ENCODE measurements at places on chromosomes 4 and X.

DNA sequence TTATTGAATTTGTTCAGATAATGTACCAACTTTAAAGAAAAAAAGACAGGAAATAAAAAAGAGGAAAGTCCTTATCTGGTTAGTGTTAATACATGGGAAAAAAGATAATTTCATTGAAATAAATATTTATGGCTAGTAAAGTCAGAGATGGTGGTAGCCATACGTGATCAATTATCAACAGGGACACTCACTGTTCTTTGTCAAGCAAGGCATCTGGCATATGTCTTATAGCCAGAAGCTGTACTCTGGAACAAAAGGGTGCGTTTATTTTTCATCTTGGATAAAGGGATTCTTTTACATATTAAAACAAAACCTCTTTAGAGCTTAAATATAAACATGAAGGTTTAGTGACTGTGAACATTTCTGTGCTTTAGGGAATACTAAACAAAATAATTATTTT, 26.7 kb downstream of the HDX start:
- no peak for DNase-seq

DNA sequence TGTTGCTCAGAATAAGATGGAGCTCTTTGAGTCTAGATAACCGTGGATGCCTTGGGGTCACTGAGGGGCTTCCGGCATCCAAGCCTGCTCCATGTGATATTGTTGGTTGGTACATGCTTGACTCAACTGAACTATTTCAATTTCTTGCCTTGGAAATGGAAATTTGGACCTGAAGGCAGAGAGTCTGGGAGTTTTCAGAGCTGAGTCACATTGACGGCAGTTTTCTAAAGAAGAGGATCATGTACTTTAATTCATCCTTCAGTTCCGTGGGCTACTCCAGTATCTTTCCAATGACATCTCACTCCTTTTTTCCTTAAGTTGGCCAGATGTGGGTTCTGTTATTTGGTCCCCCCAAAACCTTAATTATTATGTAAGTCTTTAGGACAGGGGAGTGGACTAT, 100.5 kb downstream of the MFAP3L start:
- no peak for DNase-seq

DNA sequence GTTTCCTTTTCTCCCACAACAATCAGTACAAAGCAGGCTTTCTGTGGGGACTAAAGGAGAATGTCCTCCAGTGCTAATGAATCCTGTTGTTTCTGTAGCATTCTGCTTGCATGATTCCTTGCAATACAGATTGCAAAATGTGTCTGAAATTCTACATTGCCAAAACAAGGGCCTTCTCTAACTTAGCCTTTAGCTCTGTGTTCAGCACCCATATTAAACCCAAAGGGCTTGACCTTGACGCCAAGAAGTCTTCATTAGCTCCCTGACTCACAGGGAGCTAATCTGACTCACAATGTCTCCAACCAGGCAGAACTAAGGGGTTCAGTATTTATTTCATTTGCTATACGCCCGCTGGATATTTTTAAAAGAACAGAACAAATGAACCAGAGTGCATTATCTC, 241.4 kb upstream of the CLNK start:
- no peak for DNase-seq

DNA sequence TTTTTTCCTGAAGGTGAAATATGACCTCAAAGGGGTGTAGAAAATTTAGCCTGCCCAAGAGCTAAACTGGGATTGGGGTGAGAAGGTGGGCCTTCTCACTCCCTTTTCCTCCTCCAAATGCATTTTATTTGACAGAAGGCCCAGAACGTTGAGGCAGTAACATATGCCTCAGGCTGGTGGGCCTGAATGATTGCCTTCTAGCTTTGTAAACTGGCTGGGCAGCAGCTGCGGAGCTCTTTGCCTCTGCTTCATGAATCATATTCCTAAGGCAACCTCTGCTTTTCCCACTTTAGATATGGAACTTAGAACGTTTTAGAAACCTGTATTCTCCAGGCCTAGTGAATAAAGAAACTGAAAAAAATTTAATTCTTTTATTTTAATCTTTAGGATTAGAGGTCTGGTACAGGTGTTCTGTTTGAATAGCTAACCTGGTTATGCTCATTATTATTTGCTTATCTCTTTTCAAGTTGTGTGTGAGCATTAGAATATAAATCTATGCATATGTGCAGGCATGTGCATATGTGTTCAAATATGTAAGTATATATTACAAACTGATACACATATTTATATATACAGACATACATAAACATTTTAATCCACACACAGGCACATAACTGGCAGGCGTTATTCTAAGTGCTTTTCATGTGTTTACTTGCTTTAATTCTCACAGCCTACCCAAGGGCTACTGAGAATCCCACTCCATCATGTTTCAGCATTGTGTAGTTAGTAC, 11.5 kb downstream of the PRDM8 start:
- no peak for DNase-seq

DNA sequence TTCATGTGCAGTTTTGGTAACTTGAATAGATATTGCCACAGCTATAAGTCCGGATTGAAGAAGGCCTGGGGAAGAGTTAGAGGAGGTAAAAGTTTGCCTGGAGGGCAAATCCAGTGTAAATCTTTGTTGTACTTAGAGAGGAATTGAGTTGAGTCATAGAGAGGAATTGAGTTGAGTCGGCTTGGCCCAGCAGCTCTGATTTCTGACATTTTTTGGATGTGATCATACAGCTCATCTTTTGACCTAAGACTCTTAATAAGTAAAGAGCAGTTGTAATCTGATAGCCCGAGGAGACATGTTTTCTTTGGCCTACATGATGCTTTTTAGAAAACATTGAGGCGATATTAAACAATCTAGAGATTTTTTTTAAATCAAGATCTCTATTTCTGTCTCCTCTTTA, 3.9 kb downstream of the KIT start:
- DNase-seq: no peak

DNA sequence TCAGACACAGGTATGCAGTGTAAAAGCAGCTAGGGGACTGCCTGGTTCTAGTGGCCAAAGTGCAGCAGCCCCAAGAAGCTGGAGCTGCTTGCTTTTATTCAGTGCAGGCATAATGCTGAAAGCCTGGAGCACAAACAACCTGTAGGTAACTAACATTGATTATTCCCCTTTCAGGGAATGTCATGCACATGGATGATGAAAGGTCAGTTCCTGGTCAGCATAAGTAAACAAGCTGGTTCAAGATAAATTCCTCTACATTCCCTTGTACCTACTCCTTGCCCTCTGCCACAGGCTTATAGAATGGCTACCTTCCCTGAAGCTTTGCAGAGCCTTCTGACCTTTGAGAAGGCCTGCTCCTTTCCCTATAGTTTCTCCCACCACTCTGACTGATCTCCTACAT, 1318.5 kb upstream of the ADGRL3 start:
- DNase-seq: no peak

GRCh38 chr4:77762531-77762930, 56.6 kb downstream of the CNOT6L start:
- DNase-seq: no peak

DNA sequence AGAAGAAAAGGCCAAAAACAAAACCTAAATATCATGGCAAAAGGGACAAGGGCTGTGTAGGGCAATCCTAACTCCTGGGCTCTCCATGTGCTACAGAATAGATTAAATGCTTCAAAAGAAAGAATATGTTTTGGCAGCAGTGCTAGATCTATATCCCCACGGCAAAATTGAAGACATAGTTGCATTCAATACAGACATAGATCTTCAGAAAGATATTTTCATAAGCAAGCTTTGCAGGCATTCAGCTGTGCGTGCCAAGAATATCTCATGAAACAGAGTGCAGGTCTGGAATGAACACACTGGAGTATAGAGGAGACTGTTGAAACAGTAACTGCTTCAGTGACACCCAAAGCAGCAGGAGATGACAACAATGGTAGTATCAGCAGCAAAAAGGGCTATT, 1476.9 kb downstream of the ARAP2 start:
- DNase-seq: no peak

GRCh38 chr4:71608678-71609071, 175.2 kb downstream of the GC start:
- no peak for DNase-seq

GRCh38 chr4:185587427-185588161, 52.3 kb upstream of the PDLIM3 start:
- peak; percentile 30 for DNase-seq

GRCh38 chr4:8939840-8940742, 68.5 kb upstream of the HMX1 start:
- no peak for DNase-seq

GRCh38 chr4:105709081-105709450, 482 bp downstream of the GSTCD start:
- DNase-seq: no peak

- DNase-seq: no peak
These were observed 189.6 kb downstream of the BCOR start for GRCh38 chrX:39907964-39908661.

DNA sequence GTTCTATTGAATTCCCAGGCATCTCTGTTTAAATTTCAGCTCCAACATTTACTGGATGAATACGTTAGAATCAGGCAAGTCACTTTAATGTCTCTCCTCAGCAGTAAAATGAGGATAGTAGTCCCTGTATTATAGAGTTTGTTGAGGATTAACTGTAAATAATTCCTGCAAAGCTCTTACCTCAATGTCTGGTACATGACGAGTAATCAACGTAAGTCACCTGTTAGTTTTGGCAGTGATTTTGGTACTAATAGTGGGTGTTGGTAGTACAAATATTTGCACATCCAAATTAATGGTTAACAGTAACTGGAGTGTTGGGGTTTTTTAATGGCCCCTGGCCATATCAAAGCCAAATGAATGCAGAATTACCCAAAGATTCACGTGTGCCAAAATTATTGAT, 189.8 kb upstream of the GALNT7 start:
- DNase-seq: no peak

DNA sequence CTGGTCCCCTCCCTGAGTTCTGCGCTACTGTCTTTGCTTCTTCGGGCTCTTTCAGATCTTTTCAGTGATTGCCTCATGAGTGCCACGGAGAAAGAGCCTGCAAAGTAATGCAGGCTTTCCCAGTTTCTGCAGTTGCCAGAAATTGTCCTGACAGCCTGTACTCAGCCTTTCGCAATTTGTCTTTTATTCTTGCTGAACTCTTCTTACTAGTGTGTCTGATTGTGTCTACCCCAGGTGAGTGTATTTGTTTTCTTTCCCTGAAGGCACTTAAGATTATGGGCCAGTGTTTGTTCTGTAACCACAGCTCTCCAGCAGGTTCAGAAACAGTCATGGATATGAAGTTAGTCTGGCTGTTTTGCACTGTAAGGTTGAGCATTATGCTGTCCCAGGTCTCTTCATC, 47.1 kb downstream of the FAM193A start:
- no peak for DNase-seq

GRCh38 chrX:97637289-97637688, 753.6 kb downstream of the RPA4 start:
- DNase-seq: no peak

DNA sequence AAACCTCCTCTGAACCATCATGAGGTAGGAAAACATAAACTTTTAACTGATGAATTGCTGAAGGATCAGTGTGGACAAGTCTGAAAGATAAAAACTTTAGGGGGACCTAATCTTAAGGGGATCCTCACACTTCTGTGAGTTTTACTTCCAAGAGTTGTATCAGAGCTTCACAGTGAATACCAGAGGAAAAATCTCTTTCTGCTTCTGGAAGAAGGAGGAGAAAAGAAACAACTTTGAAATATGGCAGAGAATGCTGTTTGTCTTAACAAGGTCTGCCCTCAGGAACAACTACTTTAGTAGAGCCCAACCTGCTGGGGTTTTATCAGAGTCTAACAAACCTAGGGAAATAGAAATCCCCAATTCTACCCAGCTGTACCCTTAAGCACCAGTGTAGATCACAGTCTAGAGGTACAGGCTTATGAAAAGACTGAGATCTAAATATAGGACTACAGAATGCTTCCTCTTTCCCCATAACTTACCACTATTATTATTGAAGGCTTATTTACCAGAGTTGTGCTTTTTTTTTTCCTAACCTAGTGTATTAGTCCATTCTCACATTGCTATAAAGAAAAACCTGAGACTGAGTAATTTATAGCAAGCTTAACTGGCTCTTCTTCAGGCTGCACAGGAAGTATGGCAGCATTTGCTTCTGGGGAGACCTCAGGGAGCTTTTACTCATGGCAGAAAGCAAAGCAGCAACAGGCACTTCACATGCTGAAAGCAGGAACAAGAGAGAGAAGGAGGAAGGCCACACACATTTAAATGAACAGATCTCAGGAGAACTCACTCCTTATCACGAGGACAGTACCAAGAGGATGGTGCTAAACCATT, 167.9 kb downstream of the CAMK2D start:
- no peak for DNase-seq

- DNase-seq: no peak
These were observed 2.0 kb downstream of the TSPAN5 start for GRCh38 chr4:98656443-98656842.

GRCh38 chr4:78671903-78672815, 104.0 kb upstream of the BMP2K start:
- DNase-seq: no peak

- DNase-seq: no peak
These were observed 1.0 kb downstream of the PRDX4 start for GRCh38 chrX:23668335-23668734.

DNA sequence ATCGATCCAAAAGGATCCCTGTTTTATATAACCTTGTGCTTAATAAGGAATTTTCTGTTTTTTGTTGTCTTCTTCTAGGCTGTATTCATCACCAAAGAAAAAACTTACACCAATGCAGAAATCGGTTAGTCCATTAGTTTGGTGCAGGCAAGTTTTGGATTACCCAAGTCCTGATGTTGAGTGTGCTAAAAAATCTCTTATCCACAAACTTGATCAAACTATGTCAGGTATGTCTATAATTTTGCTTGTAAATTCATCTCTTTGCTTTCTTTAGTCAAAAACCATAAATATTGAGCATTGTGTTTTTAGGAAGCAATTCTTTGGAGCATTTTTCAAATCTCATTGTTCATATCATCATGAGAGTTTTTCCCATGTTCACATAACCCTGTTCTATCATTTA, 28.4 kb downstream of the SLAIN2 start:
- DNase-seq: no peak

- DNase-seq: no peak
These were observed 27.5 kb upstream of the GPR78 start for GRCh38 chr4:8552581-8553205.

Data from T-helper 17 cell (primary cell).